Hair follicular keratinocyte (primary cell): ENCODE measurements at places on chromosomes 2 and 18. TPM values are rescaled to one million over a fixed set of nuclear protein-coding genes. Genes with fewer than 3 reads are reported as not detected.

The LYG2 gene
- total RNA-seq: not detected in 2 replicates

The CENPA gene
- total RNA-seq: 8.0 and 21.3 TPM in 2 replicates

The CARF gene
- 1.1 and 8.1 TPM in 2 replicates for total RNA-seq

The SCN9A gene
- total RNA-seq: 0.15 and 0.62 TPM in 2 replicates

The KCNK3 gene
- not detected in 2 replicates for total RNA-seq

The RESP18 gene
- total RNA-seq: not detected in 2 replicates

The SLC35G4 gene
- total RNA-seq: not detected in 2 replicates

The GNLY gene
- not detected in 2 replicates for total RNA-seq

The CPS1 gene
- 14.5 and 24.4 TPM in 2 replicates for total RNA-seq

The DBI gene
- 160 and 245 TPM in 2 replicates for total RNA-seq

The SOWAHC gene
- total RNA-seq: 51.4 and 61.0 TPM in 2 replicates

The NLRC4 gene
- total RNA-seq: not detected in 2 replicates

The FSIP2 gene
- total RNA-seq: 0.08 TPM in 2 replicates

The GATA6 gene
- 0.08 and 1.0 TPM in 2 replicates for total RNA-seq

The SAG gene
- total RNA-seq: not detected in 2 replicates

The INHBB gene
- total RNA-seq: not detected in 2 replicates
